ENCODE measurements at places on chromosomes 1 and 21.

- no peak for DNase-seq
Observed at GRCh38 chr1:152513081-152513480, 1.2 kb upstream of the CRCT1 start.

GRCh38 chr1:76374086-76374485 lies 299.5 kb downstream of the ST6GALNAC3 start:
- DNase-seq: no peak

DNA sequence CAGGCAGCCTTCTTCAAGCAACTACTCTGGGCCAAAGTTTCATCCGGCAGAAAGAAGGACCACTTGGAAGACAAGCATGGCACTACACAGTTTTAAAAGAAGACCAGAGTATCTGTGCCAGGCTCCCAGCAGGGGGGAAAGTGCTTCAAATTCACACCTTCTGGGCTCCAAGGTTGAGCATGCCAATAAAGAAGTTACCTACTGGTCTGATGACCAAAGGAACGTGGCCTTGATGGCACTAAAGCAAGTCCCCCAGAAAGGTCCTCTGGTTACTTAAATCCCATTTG lies 73.5 kb downstream of the CD46 start:
- DNase-seq: no peak

DNA sequence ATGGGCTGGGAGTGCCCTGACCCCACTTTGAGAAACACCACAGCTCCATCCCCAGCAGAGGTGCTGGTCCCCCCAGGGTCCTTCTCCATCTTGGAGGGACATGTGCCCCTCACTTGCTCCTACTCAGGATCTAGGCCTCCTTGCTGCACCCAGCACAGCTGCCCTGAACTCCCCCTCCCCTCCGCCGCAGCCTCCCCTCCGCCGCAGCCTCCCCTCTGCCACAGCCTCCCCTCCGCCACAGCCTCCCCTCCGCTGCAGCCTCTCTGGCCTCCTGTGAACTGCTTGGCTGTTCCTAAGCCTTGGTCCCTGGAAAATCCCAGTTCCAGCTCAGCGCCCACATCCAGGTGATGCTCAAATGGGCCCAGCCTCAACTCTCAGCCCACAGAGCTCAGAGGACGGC lies 15.9 kb upstream of the TSPEAR start:
- DNase-seq: no peak

DNA sequence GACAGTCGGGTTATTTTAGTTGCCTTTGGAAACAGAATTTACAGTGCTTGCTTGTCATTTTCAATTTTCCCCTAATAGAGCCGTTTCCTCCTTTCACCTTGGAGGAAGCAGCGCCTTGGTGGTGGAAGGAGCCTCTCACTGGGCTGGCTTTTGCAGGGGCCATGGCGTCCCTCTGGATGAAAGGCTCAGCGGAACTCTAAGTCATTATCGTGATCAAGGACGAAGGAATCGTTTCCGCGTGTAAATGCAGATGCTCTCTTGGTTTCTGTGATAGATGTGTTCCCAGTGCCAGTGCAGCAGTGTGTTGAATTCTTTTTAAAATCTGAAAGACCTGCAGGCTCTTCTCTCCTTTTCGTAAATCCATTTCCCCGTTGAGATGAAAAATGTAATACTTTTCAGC lies 126.2 kb upstream of the LMO4 start:
- no peak for DNase-seq

DNA sequence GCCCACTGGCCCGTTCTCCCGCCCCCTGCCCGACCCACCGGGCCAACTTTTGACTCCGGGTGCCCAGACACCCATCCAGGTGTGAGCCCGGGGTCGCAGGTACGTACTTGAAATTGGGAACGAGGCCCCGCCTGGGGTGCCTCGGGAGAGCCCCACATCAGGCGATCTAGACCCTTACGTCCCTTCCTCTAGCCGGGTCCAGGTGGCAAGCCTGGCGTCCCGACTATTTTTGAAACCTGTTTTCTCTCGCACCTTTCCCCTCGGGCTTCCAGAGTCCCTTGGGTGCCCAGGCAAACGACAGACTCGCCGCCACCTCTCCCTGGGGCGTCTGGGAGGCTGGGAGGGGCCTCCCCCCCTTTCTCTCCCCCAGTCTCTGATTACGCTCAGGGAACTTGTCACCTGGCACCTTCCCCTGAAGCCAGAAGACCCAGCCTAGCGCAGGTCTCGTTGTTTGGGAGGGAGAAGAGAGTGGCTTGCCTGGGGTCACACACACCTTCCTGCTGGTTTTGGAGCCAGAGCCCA lies 898 bp downstream of the LDLRAP1 start:
- DNase-seq: no peak

- no peak for DNase-seq
Observed at GRCh38 chr1:167364826-167365225, 144.1 kb downstream of the POU2F1 start.

GRCh38 chr1:89351597-89352311 lies 12.1 kb upstream of the GBP6 start:
- DNase-seq: no peak

- DNase-seq: no peak
Observed at GRCh38 chr1:15994590-15995351, 9.3 kb upstream of the SRARP start.

DNA sequence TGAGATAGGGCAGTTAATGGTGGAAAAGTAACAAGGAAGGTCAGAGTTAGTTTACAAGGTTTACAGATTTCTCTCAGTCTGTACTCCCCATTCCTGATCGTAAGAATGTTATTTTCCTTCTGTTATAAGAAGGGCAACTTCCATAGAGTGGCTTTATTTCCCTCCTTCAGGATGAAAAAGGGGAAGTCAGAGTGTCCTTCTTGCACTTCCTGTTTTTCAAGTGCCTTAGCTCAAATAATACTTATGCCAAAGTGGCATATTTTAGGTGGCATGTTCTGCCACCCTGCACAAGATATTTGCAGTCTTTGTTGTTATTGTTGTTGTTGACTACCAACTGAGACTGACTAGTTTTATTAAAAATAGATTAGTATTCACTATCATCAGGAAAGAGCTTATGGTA lies 730.7 kb upstream of the ADGRL4 start:
- DNase-seq: no peak

DNA sequence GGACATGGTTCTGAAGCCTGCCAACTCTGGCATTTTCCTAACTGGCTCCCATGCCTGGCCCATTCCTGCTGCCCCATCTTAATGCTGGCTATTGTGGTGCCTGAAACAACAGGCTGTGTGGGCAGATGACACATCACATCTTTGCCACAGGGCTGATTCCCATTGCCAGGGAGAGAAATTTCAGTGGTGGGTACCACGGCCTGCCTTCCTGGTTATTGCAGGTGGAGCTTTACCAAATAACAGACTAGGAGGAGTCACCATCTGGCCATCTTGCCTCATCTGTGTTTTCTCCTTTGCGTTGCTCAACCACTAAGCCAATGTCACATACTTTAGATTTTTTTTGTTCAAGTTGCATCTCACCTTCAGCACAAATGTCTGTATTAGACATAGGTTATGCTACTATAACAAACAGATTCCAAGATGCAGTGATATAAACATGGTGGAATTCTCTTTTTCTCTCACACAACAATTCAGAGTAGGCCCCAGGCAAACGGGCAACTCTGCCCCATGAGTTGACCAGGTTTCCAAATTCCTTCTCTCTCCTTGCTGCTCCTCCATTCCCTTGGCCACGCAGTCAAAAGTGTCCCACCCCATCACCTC lies 14.1 kb downstream of the CDA start:
- DNase-seq: no peak

GRCh38 chr1:25066256-25066655 lies 136.2 kb upstream of the RUNX3 start:
- DNase-seq: no peak

DNA sequence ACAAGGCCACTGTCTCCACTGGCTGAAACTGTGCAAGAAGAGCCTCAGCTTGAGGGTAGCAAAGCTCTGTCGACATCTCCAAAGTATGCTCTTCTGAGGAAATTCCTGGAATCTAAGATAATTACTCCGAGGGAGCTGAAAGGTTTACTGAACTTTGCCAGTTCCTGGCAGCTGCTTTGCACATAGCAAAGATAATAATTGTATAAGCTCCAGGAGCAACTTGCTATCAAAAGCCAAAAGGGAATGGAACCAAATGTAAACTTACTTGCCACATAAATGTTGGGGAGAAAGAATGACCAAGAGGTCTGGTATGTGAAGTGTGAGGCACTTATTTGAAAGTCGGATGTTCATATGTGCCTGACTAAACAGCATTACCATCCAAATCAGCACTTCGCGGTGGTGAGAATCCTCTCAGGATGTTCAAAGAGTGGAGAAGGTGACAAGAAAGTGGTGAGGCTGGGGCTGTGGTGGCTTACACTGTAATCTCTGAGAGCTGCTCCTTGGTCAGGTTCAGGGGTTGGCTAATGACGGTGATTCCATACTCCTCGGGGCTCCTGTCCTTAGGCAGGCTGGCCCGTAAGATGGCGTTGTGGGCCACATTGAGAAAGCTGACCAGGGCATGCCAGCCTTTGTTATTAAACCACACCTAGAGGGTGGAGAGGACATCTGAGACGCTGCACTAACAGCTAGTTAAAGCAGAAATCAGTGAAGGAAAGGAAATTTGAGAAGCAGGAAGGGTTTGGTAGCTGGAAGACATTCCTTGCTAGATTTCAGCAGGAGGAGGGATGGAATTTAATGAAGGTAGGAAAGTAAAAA lies 100.0 kb downstream of the ABCA4 start:
- peak; percentile 94 for DNase-seq

DNA sequence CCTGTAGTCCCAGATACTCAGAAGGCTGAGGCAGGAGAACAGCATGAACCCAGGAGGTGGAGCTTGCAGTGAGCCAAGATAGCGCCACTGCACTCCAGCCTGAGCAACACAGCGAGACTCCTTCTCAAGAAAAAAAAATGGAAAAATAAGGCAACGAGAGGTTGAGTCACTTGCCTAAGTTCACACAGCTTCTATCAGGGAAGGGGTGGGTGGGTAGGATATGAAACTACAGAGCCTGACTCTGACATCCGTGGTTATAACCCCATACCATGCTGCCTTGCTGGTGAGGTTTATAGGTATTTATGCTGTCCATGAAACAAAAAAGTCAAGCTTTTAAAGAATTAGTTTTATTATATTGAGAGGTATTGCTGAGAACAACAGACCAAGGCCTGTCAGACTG lies 61.5 kb upstream of the RAB4A start:
- DNase-seq: no peak

DNA sequence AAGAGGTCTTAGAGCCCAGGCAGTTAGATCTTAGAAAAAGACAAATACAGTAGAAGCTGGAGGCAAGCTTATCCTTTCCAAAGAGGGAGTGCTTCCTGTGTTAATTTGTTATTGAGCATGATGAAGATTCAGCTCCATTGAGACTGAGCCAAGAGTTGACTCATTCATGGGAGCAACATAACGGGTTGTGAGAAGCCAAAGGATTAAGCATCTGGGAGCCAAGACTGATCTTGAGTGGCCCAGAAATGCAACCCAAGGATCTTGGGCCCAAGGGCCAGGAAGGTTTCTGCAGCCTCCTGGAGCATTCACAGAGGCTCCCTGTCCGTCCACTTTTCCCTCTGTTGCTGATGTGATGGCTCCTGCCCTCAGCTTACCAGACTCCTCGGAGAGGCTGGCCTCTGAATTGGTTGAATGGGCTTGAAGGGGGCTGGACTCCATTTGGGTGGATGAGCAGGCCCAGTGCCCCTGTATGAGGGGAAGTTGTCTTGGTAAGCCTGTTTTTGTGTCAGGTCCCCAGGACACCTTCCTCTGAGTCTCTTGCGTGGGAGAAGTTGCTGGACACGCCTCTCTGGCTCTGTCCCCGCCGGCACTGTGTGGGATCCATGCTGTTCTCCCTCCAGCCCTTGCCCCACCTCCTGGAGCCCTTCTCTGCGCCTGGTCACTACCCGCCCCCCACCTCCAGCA lies 42.4 kb downstream of the PDE9A start:
- DNase-seq: no peak

- DNase-seq: no peak
Observed at GRCh38 chr1:85603086-85603880, 22.7 kb downstream of the CCN1 start.

All from fibroblast of skin of left biceps (primary cell).